ENCODE measurements at places on chromosomes 4 and X. TPM values are rescaled to one million over a fixed set of nuclear protein-coding genes. Genes with fewer than 3 reads are reported as not detected.

Gene GLRB
- 11.3 TPM for total RNA-seq

- no peak overlapping the region for H3K27ac ChIP-seq
- no peak for DNase-seq
Measured at GRCh38 chr4:7411896-7412553, 22.7 kb downstream of the PSAPL1 start.

- no peak overlapping the region for H3K27ac ChIP-seq
- H3K4me1 ChIP-seq: no peaks in the 10 kb centered on the region
- no peaks in the 10 kb centered on the region for H3K36me3 ChIP-seq
- no peaks in the 10 kb centered on the region for H3K27me3 ChIP-seq
- no peak overlapping the region for H3K4me3 ChIP-seq
- no peak for DNase-seq
Measured at GRCh38 chr4:70522626-70523025, 4.3 kb downstream of the AMTN start.

DNA sequence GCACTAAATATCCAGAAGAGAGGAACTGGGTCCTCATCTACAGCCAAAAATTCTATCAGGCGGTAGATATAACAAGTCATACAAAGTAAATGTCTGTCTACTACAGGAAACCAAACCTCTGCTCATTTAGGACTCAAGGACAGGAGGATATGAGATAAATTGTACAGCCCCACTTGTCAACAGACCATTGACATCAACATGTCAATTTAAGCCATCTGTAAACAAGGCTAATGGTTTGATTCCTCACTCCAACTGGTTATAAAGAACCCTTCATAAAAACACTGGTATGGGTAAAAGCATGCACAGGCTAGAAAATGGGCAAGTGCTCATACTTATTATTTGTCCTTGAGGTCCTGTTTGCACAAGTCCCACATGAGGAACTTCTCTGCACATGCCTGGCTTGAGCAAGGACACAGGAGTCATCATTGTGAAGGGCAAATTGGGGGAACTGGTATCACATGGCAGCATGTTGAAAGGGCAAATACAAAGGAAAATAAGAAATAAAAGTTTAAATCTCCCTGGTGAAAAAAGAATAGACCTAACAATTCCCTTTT is 13.2 kb downstream of the RTL8B start:
- no peak overlapping the region for H3K27ac ChIP-seq
- no peaks in the 10 kb centered on the region for H3K4me1 ChIP-seq
- H3K36me3 ChIP-seq: no peaks in the 10 kb centered on the region
- H3K27me3 ChIP-seq: no peaks in the 10 kb centered on the region
- no peak for DNase-seq

GRCh38 chr4:16055873-16056272 is 27.9 kb downstream of the PROM1 start:
- H3K36me3 ChIP-seq: no peaks in the 10 kb centered on the region
- H3K27me3 ChIP-seq: peaks cover 73% of the 10 kb centered on the region
- H3K4me3 ChIP-seq: no peak overlapping the region

DNA sequence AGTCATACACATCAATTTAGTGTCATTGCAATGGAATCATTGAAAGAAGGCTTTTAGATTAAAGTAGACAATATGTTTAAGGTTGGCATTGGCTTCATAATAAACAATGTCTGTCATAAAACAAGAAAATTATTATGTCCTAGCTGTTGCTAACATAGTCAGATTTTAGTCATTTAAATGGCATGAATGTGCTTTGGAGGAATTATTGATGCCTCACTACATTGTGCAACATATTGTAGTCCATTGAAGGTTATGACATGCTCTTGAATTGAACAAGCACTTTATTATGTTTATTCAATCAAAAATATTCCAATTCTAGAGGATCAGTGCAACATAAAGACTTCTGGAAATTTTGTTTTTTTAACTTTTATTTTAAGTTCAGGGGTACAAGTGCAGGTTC is 489.8 kb upstream of the AMOT start:
- H3K4me3 ChIP-seq: no peak overlapping the region
- H3K27ac ChIP-seq: peak overlapping the region; percentile 30
- DNase-seq: peak; percentile 54
- peaks cover 8% of the 10 kb centered on the region for H3K4me1 ChIP-seq
